ENCODE measurements at places on chromosomes 4 and X.

- DNase-seq: no peak
Measured at GRCh38 chr4:12884846-12885796, 599.0 kb downstream of the RAB28 start.

GRCh38 chr4:138398322-138398721 lies 156.2 kb upstream of the SLC7A11 start:
- no peak for DNase-seq

GRCh38 chrX:55487143-55487542 lies 2.5 kb downstream of the USP51 start:
- no peak for DNase-seq

- DNase-seq: no peak
Measured at GRCh38 chrX:73213734-73214425, 771 bp downstream of the NAP1L2 start.

DNA sequence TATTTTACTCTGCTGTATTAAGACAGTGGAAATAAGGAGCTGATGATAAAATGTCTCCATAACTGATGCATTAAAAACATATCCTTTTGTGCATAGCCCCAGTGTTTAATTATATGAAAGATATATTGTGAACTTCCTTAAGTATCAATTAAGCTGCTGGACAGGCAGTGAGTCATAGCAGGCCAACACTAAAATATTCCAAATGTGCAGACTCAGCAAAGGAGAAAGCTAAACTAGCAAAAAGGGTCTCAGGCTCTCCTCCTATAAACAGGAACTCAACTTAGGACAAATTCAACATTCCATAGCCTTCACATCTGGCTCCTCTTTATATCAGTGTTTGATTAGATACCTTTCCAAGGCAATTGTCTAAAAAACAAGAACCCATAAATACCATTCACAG lies 15.6 kb downstream of the TNMD start:
- no peak for DNase-seq

- DNase-seq: no peak
Measured at GRCh38 chrX:120514236-120514635, 45.1 kb upstream of the LAMP2 start.

- DNase-seq: peak; percentile 28
Measured at GRCh38 chr4:155906554-155907247, 3.2 kb downstream of the TDO2 start.

GRCh38 chr4:152246659-152247058 lies 289.2 kb downstream of the FBXW7 start:
- DNase-seq: no peak

GRCh38 chrX:138777230-138777629 lies 65.7 kb upstream of the FGF13 start:
- DNase-seq: no peak

DNA sequence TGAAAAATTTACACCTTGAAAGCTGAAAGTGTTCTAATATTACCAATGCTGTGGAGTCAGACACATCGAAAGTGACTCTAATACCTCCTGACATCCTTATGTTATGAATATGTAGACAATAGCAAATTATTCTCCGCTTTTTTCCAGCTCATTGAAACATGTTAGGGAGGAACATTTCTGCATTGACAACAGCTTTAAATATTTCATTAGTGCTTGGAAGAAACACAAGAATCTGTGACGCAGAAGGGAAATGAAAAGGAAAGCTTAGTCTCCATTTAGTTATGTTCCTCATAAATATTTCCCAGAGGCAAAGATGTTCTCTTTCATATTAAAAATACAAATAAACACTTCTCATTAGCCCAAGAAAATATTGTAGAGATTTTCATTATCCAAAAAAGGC lies 55.8 kb upstream of the CD99 start:
- DNase-seq: no peak

DNA sequence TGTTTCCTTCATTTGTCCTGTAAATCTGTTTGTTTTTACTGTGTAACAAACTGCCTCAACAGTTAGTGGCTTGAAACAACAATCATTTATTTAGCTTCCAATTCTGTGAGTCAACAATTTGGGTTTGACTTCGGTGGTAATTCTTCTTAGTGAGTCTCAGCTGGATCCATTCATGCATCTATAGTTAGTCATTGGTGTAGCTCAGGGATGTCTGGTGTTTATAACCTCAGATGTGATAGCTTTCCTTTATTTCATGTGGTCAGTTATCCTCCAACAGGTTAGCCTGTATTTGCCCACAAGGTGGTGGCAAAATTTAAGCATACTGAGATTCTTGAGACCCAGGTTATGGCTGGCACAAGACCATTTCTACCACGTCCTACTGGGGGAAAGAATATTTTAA lies 1267.2 kb downstream of the RAPGEF2 start:
- DNase-seq: no peak

DNA sequence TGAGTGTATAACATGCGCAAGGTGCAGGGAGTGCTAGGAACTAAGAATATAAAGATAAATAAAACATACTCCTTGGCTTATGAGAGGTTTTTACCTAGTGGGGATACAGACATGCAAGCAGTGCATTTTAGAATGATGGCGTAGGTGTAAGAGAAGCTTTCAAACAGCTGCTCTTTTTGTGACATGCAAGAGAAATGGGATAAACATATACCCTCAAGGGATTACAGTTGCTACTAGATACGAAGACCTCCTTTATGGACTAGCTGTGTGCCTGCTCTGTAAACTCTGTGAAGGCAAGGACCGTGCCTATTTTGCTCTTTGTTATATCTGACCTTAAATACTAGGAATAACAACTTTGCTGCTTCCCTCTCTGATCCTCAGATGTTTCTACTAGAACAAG lies 39.0 kb upstream of the SLITRK4 start:
- DNase-seq: no peak

- no peak for DNase-seq
Measured at GRCh38 chr4:38279650-38280322, 319.6 kb downstream of the PTTG2 start.

- no peak for DNase-seq
Measured at GRCh38 chr4:44150091-44150576, 298.5 kb downstream of the KCTD8 start.

DNA sequence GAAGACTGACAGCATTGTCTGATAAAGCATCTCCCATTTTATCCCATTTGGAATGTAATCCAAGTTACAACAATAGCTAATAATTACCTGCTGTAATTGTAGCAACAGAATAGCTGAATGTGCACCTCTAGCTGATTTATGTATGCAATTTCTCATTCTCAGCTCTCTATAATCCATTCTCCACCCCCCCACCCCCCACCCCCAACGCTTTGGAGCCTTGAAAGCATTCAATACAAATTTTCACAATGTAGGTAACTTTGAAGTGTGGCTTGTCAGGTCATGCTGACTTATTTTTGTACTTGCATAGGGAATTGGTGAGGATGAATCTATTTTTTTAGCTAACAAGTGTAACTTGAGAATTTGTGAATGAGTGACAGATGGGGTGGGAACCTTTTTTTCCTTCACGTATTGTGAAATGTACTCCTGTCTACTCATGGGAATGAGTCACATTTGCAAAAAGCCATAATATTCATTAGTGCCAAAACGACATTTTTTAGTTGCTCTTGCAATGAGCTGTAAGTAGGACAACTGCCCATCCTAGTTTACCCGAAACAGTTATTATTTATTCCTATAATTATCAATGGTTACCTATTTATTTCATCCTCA lies 159.3 kb downstream of the PALLD start:
- no peak for DNase-seq

GRCh38 chr4:55364691-55365344 lies 18.8 kb downstream of the SRD5A3 start:
- DNase-seq: no peak

DNA sequence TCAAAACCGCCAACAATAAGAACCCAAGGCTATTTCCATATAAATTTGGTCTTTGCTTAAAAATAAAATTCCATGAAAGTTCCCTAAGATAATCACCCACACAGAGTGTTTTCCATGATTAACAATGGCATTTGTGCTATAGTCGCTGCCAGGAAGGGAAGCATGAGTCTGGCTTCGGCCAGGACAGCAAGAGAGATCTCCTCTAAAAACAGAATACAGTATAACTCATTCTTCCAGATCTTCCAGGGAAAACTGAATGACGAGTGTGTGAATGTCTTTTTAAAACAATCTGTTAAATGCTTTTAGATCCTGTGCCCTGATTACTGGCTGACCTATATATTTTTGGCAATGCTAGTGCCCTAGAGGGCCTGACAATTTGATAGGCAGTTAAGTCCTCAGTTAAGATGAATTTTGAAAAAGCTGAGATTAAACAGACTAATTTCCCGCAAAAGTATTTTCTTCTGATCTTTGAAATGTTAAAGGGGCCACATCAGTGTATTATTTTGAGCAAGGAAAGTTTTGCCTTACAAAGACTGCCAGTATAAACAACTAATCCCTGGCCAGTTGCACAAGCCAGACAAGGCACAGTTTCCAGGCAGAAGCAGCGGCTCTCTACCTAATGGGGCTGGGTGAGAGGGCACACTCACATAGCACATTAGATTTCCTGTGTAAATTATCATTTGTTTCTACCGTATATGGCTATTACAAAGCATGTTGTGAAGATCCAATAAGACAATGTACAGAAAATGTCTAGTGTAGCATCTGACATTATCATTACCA lies 127.3 kb downstream of the DCHS2 start:
- peak; percentile 54 for DNase-seq

DNA sequence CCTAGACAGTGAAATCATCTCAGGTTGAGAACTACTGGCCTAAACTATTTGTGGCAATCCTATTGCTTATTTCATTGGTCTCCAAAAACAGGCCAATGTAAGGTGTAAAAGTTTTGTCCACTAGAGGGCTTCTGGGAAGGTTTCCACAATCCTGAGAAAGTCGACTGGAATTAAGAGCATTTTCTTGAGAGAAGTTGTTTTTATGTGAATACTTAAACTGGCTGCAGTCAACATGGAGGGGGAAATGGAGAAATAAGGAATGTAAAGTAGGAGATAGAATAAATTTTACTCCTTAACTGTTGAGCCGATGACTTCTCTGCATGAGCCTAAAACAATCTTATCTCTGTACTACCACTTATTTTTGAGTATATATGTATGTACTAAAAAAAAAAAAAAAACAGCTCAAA lies 11.0 kb upstream of the EIF4E start:
- DNase-seq: no peak

DNA sequence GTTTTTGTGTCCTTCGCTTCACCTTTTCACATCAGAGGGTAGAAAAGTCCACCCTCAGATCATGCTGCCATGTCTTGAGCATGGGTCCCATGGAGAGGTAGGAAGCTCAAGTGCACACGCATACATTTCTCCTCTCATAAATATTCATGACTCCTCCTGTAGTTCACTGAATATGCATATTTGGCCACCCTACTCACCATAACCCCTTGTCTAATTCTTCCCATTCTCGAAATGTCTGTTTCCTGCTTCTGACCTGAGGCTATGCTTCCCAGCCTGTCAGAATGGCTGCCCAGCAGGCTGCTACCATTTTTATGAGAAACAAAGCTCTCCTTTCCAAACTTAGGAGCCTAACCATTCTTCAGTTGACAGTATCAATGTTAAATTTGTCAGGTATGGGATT lies 86.5 kb downstream of the ADRA2C start:
- peak; percentile 2 for DNase-seq

- DNase-seq: no peak
Measured at GRCh38 chr4:83618431-83618830, 82.5 kb downstream of the GPAT3 start.

- no peak for DNase-seq
Measured at GRCh38 chr4:27429364-27429871, 568.8 kb downstream of the STIM2 start.

GRCh38 chrX:105821471-105822121 lies 743 bp upstream of the NRK start:
- DNase-seq: peak; percentile 50

- DNase-seq: no peak
Measured at GRCh38 chr4:125501090-125501489, 186.3 kb downstream of the FAT4 start.

GRCh38 chr4:139666735-139667281 lies 1.2 kb downstream of the MGST2 start:
- DNase-seq: peak; percentile 78

GRCh38 chr4:91283726-91284230 lies 1020.0 kb upstream of the GRID2 start:
- no peak for DNase-seq

GRCh38 chr4:150176547-150176946 lies 98.3 kb downstream of the DCLK2 start:
- DNase-seq: no peak

GRCh38 chrX:19956923-19957322 lies 33.9 kb downstream of the BCLAF3 start:
- no peak for DNase-seq

- DNase-seq: no peak
Measured at GRCh38 chrX:111652719-111653118, 28.3 kb upstream of the ALG13 start.
